ENCODE measurements at places on chromosomes 13 and 19.

GRCh38 chr13:44306371-44307192 is 67.0 kb upstream of the SERP2 start:
- peak; percentile 96 for DNase-seq

- DNase-seq: no peak
Measured at GRCh38 chr19:46042252-46042883, 1.6 kb upstream of the IGFL4 start.

- no peak for DNase-seq
Measured at GRCh38 chr19:4622695-4623421, 16.5 kb upstream of the TNFAIP8L1 start.

- DNase-seq: no peak
Measured at GRCh38 chr19:45676851-45677263, 8.8 kb downstream of the GIPR start.

GRCh38 chr19:3369337-3370213 is 3.2 kb downstream of the NFIC start:
- DNase-seq: peak; percentile 67

- no peak for DNase-seq
Measured at GRCh38 chr13:85386424-85386823, 412.8 kb downstream of the SLITRK6 start.

DNA sequence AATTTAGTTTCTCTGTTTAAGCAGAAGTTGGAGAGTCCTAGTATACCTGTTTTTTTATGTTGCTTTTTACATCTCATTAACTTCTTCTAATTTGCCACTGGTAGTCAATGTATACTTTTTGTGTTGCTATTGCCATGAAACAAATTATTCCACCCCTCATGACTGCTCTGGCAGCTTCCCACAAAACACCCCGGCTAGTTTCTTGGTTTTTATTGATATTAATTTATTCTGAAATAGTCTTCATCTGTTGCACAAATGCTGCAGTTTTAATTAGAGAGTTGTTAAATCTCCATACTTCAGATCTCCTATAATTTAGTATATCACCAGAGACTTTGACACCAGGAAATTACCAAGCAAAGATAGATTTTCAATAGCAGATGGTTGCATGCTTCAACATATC is 1159.3 kb upstream of the PRR20A start:
- DNase-seq: no peak

DNA sequence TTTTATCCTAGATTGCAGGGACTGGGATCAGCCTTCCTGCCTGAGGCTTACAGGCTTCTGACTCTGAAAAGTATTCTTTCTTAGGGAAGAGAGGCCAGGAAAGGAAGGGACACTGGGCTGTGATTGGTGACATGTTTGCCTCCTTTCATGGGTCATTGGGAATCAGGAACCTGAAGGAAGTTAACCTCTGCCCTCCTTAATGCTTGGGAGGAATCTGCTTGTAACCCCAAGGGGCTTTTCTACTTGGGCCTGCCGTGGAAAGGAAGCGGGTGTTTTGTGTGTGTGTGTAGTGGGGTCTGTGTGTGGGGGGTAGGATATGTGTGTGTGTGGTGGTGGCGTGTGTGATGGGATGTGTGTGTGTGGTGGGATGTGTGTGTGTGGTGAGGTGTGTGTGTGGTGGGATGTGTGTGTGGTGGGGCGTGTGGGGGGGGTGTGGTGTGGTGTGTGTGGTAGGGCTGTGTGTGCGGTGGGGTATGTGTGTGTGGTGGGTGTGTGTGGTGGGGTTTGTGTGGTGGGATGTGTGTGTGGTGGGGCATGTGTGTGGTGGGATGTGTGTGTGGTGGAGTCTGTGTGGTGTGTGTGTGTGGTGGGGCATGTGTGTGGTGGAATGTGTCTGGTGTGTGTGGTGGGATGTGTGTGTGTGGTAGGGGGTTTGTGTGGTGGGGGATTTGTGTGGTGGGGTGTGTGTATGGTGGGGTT is 41.3 kb upstream of the NPAS1 start:
- no peak for DNase-seq

- DNase-seq: no peak
Measured at GRCh38 chr13:112175162-112176075, 108.5 kb downstream of the SOX1 start.

GRCh38 chr19:35355791-35356460 is 2.3 kb upstream of the FFAR3 start:
- no peak for DNase-seq

- DNase-seq: no peak
Measured at GRCh38 chr19:5026706-5027273, 57.9 kb downstream of the KDM4B start.

- no peak for DNase-seq
Measured at GRCh38 chr19:32289566-32290210, 55.7 kb upstream of the ZNF507 start.

DNA sequence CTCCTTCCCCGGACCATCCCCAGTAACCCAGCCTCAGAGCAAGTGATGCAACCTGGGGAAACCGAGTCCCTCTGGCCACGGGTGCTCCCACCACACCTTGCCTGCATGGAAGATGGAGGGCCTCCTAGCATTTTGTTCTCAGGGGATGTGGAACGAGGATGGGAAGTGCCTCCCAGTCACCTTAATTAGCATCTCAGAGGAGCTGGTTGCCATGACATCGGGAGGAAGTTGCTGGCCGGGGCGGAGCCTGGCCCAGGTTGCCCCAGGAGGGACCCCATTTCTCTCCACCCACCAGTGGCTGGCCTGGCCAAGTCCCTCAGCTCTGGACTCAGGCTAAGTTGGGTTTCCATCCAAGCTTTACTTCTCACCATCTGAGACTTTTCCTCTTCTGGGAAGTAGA is 24.1 kb upstream of the PTPRS start:
- DNase-seq: no peak

- no peak for DNase-seq
Measured at GRCh38 chr13:64556376-64556775, 2673.8 kb downstream of the PCDH9 start.

DNA sequence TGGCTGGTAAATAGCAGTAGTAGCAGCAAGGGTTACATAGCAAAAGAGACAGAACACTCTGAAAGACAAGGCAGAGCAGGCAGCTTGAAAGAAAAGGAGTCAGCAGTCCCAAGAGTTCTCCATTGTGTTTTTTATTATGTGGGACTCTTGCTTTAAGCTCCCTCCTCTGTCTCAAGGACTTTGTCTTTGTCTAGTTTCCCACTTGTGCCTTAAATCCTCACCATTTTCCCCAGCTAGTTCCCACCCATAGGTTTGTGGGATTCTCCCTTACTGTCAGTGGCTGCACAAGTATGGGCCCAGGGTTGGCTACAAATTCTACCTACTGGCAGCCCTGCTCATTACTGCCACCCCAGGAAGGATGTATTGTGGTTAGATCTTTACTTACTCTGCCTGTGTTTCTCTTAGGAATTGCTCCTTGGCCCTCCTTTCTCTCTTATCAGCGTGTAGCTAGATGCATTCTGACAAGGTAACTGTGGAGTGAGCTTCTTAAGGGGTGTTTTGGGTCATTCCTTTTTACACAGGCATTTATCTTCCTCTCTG is 413.4 kb upstream of the PCDH9 start:
- no peak for DNase-seq

DNA sequence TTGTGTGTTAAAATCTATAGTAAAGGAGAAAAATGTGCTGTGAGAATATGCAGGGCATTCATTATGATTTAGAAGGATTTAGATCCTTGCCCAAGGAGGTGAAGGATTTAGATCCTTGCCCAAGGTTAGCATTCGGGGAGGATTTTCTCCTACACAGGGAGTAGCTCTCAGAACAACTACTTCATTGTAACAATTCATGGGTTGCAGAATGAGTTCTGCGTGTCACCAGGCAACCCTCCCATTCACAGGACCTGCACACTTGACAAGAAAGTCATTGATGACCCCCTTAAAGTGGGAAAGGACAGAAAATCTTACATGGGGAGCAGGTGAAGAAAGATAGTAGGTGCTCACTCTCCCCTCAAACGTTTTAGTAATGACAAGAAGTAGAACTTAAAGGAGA is 167.1 kb upstream of the MAB21L1 start:
- DNase-seq: no peak

DNA sequence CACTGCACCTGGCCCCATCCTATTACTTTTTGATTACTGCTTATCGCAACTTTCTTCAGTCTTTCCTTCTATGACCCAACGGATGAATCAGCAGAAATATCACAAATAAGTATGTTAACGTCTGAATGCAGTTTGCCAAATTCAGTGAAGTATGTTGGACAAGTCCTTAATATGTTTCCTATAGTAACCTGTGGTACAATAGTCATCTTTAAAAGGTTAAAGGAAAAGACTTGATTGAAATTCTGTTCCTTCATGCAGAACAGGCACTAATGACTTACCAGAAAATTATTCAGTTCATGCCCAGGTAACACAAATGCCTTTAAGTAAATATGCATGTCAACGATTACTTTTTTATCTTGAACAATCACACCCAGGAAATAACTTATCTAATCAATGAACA is 242.6 kb downstream of the KCTD12 start:
- DNase-seq: no peak

DNA sequence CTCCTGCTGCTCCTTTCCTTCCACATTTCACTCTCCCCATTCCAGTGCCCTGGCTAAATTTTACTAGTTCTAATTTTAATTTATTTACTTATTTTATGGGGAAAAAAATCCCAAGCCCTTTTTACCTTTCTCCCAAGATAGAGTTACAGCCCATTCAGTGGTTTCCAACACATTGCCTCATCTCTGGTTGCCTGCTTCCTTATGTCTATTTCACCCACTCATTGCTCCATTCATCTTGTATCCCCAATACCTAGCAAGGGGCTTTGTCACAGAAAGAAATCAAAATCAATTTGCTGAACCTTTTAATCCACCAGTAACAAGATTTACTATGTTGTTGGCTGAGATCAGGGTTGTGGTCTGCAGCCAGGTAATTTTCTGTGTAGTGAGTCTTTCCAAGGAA is 55.9 kb downstream of the LHFPL6 start:
- no peak for DNase-seq

GRCh38 chr19:18202778-18203407 is 949 bp downstream of the RAB3A start:
- DNase-seq: peak; percentile 17

All from HCEC 1CT (cell line).